ENCODE measurements at places on chromosomes 2 and 18.

- no peak for DNase-seq
These were observed 203.8 kb upstream of the SIX2 start for GRCh38 chr2:45212953-45213635.

- DNase-seq = no peak
These were observed 158.4 kb downstream of the GALNT14 start for GRCh38 chr2:30979822-30980245.

GRCh38 chr2:50118905-50119702 lies 912.8 kb downstream of the NRXN1 start:
- no peak for DNase-seq

GRCh38 chr2:61962095-61962984 lies 56.9 kb downstream of the COMMD1 start:
- DNase-seq = no peak

DNA sequence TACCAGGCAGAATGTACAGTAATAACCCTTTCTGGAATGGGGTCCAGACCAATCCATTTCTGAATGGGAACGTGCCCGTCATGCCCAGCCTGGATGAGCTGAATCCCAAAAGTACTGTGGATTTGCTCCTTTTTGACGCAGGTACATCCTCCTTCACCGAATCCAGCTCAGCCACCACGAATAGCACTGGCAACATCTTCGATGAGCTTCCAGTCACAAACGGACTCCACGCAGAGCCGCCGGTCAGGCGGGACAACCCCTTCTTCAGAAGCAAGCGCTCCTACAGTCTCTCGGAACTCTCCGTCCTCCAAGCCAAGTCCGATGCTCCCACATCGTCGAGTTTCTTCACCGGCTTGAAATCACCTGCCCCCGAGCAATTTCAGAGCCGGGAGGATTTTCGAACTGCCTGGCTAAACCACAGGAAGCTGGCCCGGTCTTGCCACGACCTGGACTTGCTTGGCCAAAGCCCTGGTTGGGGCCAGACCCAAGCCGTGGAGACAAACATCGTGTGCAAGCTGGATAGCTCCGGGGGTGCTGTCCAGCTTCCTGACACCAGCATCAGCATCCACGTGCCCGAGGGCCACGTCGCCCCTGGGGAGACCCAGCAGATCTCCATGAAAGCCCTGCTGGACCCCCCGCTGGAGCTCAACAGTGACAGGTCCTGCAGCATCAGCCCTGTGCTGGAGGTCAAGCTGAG lies 89.6 kb downstream of the SH3BP4 start:
- DNase-seq = no peak

DNA sequence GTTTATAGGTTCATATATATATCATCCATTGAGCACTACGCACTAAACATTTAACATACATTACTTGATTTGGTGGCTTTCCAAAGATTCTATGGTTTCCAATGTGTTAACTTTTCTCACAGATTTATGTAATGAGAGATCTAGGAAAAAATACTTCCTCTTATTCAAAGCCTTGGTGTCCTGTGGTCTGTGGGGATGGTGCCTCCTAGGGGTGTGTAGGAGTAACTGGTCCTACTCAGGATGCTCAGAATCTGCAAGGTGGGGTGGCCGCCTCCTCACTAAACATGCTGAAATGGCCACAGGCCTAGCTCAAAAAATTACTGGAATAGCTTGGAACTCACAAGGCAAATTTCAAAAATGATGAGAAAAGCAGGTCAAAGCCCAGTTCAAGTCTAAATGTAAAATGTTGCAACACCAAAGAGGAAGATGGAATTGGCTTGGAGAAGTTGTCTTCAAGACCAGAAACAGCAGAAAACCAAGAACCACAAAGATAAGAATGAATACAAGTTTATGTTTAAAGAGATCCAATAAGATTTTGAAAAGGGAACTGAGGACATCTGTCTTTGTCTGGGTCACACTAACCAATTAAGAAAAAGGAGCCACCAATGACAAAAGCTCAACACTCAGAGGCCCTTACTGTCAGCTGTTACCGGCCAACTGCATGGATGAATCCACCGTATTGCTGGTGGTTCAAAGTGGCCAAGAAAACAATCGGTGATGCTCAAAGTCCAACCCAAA lies 11.5 kb downstream of the GPR55 start:
- DNase-seq = no peak

DNA sequence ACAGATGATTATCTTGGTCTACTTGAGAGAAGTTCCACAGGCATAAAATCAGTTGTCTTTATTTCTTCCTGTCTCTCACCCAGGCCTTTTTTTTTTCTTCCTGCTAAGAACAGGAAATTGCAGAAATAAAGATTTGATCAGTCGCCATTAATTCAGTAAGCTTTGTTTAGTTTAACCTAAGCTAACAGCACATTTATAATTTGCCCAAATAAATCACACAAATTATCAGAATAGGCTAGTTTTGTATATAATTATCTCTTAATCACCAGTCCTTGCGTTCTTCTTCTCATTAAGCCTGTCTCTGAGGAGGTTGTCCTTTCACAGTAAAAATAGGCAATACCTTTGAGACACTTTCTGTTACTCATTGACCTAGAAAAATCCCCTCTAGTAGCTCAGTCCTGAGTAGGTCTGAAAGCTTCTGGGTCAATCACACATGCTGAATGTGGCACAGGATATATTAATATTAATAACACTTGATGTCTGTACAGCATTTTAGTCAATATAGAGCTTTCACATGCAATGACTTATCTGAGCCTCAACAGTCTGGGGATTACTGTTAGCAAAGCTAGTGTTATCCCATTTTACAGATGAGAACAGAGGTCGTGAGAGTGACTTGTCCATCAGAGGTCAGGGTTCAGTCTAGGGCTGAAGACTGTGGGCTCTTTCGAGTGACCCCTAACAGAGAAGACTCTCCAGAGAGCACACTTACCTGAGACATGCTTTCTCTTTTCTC lies 11.2 kb upstream of the STK17B start:
- no peak for DNase-seq

GRCh38 chr2:118580651-118581050 lies 266.8 kb downstream of the EN1 start:
- no peak for DNase-seq

GRCh38 chr2:225086915-225087314 lies 44.6 kb upstream of the DOCK10 start:
- no peak for DNase-seq

GRCh38 chr2:191386938-191387536 lies 141.8 kb downstream of the MYO1B start:
- DNase-seq = no peak

DNA sequence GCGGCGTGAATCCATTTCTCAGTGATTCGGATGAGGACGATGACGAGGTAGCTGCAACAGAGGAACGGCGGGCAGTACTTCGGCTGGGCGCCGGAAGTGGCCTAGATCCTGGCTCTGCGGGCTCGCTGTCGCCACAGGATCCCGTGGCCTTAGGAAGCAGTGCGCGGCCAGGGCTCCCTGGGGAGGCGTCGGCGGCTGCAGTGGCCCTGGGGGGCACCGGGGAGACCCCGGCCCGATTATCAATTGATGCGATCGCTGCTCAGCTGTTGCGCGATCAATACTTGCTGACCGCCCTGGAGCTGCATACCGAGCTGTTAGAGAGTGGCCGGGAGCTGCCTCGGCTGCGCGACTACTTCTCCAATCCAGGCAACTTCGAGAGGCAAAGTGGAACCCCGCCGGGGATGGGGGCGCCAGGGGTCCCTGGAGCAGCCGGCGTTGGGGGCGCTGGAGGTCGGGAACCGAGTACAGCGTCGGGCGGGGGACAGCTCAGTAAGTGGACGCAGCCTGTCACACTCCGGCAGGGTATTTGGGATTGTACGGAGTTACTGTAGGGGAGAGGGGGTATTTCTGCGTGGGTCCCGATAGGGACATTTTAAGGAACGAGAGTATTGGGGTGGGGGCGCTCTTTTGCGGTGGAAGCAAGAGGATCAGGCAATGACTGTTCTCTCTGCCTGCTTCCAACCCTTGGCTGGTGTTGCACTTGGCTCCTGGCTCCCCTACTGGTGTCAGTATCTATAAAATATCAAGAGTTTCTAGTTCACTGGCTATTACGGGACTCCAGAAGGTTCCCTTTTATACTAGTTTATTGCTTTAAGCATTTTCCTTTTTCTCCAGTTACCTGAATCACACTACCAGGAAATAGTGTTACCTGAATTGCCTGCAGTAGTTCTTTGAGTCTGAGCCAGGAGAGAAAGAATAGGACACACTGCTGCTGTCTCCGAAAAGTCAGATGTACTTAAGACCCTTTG lies 772 bp downstream of the RELCH start:
- DNase-seq = peak; percentile 12

DNA sequence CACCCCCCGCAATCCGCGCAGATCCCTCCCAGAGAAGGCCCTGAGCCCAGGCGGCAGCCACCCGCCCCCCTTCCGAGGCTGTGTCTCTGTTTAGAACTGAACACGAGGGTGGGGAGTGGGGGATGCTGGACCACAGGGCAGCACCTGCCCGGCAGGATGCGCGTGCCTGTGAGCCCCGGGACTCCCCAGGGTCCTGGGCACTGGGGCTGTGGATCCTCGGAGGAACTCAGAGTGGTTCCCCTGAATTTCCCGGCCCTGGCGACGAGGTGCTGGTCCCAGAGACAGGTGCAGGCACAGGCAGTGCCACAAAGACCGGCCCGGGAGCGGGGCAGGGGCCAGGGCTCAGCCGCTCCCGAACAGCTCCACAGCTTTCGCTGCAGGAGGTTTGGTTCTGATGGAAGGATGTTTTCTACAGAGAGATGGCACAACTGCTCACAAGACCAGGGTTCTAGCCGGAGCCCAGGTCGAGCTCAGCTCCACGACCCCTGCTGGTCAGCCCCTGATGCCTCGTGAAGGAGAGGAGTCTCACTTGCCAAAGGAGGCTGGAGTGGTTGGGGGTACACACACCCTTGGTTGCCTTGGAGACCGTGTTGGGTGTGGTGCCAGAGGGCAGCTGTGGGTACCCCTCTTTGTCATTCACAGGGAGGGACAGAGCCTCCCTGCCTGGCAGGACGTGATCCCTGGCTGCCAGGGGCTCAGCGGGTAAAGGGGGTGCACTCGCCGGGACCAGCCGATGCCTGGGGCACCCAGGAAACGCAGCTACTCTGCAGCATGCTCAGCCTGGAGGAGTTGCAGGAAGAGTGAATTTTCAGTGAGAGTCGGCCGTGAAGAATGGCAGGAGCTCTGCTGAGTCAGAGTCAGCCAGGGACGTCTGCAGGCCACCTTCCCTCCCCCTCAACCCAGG lies 4.4 kb upstream of the NEU4 start:
- peak; percentile 22 for DNase-seq

DNA sequence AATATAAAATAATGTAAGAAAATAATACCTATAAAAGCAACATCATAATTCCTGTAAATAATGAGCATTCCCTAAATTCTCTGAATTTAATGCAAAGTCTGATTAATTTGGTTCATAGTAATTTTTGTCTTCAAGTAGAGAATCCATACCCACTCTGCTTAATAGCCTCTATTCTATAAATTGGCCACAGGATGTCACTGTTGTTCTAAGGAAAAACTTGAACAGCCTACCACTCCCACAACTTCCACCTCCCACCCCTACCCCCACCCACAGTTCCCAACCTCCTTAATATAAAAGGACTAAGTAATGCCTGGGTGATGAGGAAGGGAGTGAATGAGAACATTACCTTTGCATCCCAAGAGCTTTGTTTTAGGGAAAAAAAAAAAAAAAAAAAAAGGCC lies 27.2 kb upstream of the BBS5 start:
- no peak for DNase-seq

DNA sequence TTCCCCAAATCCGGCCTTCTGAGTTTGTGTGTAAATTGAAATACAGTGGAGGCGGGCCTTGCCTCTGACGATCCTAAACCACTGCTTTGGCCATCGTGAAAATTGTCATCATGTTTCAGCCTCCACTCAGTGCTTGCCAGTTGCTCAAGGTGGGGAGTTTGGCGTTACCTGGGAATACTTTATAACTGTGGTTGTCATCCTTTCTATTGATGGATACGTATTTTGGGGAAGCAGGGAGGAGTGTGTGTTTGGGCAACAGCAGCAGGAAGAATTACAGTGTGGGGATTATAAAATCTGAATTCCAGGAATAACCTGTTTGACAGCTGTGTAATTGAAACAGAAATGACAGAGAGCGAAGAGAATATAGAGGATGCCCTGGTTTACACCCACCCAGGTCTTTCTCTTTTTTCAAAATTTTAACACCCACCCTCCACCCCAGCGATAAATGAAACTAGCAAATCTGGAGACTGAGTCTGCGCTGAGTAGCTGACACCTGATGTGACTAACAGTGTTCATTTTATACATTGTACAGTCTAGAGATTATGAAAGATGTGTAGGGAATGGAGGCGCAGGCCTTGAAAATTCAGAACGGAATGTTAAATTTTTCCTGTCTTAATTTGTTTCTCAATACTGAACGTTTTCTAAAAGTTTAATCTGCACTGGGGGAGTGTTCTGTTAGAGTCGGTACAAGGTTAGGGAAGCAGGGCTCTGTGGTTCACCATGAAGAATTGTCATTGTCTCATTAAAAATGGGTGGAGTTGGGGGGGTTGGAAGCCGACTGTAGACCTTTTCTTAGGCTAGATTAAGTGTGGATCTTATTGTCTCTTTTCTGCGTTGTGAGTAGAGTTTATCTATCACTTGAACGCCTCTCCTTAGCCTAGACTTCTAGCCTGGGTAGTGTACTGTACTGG lies 1.6 kb downstream of the MAP4K4 start:
- no peak for DNase-seq
